Colonic mucosa (tissue), 4 donors: ENCODE measurements at places on chromosomes 3 and 15.
A peak's percentile ranks its signal among the peaks of the same experiment; 100 is the strongest.

- DNase-seq = no peak
Measured at GRCh38 chr3:49869525-49870126, at the start of gene CAMKV. Gene CAMKV, minus strand, starts transcription at chr3:49869906. Its CDS starts 7,518 bp downstream, at chr3:49862388.

- no peak for DNase-seq
Measured at GRCh38 chr3:10926256-10926810, 66.2 kb upstream of the SLC6A1 start.

GRCh38 chr15:42344763-42345162 is 14.5 kb upstream of the CAPN3 start:
- no peak for DNase-seq

GRCh38 chr15:94253742-94254141 is 22.4 kb downstream of the MCTP2 start:
- DNase-seq = no peak

GRCh38 chr3:64327100-64327804 is 102.0 kb upstream of the PRICKLE2 start:
- DNase-seq = peak; percentile 46

DNA sequence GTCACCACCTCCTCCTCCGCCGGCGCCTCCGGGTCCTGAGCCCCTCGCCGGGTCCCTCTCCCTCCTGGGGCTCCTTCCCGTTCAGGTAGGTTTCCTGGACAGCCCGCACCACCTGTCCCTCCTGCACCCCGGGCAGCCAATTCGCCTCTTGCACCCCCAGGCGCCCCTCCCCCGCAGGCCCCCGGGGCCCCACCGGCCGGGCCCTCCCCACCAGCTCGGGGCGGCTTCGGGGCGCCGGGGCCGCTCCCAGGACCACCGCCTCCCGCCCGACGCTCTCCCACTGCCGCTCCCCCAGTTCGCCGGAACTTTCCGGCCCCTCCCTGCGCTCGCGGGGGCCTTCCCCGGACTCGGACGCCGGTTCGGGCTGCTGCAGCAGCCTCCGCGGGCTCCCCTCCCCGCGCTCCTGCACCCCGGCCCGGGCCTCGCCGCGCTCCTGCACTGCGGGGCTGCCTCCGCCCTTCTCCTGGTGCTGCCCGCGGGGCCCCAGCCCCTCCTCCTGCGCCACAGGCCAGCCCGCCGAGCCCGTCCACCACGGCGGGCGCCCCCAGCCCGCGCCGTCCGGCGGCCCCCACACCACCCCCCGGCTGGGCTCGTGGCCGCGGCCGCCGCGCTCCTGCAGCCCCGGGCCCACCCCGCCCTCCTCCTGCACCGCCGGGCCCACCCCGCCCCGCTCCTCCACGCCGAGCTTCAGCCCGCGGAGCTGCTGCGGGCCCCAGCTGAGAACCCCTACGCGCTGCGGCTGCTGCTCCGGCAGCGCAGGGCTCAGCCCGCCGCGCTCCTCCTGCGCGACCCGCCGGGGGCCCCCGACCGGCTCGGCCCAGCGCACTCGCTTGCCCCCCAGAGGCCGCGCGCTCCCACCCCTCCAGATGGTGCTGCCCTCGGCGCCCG is 587 bp upstream of the TNK2 start:
- peak; percentile 36 for DNase-seq

- DNase-seq = no peak
Measured at GRCh38 chr15:64503640-64504039, 43.3 kb downstream of the ZNF609 start.

DNA sequence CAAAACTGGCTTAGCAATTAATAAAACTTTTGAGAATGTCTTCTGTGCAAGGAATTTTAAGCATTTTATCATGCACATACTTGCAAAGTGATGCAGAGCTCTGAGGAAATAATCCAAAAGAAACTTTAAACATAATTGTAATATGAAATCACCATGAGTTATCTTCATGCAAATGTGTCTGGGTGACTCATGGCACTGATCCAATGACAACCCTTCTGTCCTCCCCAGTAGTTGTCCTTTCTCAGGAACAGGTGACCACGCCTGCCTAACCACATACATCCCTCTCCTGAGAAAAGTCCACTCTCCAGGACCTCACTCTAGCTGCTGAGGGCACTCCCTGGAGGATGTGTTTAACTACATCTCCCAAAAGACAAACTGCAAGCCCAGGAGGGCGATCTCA is 530.6 kb upstream of the IL12A start:
- no peak for DNase-seq

GRCh38 chr3:73419179-73419803 is 205.4 kb downstream of the PDZRN3 start:
- DNase-seq = no peak

- no peak for DNase-seq
Measured at GRCh38 chr3:72230774-72231379, 445.9 kb upstream of the PROK2 start.

DNA sequence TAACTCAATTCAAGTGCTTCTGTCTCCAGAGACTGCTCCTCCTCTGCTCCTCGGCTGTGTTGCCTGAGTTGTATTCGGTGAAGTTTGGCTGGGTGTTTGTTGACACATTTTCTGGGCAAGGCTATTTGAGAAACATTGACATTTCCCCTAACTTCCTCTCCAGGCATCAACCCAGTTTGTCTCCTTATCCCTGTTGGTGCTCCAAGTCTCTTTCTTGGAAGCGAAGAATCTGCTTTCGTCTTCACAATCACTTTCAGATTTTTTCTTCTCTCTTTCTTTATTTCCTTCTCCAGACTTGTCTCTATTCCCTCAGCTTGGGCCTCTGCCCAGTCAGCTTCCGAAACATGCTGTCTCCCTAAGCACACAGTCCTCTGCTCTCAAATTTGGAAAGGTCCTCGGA is 84.7 kb downstream of the ETV5 start:
- no peak for DNase-seq

DNA sequence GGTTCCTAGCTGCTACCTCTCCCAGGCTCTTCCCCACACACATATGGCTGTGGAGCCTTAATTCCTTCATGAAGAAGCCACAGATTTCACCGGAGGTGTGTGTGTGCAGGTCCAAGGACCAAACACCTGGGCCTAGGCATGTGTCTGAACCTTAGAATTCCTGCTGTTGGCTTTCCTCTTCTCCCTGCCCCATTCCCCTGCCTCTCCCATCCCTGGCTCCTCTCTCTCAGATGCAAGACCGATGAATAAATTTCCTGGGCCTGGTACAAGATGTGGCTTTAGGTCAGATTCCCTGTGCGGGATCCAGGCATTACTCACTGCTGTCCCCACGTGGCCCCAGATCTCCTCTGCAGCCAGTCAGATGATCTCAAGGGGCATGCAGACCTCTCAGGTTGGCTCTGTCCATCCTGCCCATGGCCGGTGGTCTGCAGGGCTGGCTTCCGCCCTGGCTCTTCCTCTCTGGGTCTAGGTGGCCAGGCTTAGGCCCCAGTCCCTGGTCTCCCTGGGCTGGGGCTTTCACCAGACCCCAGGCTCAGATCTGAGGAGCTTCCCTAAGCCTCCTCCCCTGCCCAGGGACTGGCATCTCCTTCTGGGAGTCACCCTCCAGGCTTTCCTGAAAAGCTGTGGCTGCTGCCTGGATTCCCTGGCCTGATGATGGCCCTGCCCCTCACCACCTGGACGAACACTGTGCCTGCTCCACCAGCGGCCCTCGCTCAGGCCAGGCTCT is 20.5 kb downstream of the CCR9 start:
- DNase-seq = no peak

DNA sequence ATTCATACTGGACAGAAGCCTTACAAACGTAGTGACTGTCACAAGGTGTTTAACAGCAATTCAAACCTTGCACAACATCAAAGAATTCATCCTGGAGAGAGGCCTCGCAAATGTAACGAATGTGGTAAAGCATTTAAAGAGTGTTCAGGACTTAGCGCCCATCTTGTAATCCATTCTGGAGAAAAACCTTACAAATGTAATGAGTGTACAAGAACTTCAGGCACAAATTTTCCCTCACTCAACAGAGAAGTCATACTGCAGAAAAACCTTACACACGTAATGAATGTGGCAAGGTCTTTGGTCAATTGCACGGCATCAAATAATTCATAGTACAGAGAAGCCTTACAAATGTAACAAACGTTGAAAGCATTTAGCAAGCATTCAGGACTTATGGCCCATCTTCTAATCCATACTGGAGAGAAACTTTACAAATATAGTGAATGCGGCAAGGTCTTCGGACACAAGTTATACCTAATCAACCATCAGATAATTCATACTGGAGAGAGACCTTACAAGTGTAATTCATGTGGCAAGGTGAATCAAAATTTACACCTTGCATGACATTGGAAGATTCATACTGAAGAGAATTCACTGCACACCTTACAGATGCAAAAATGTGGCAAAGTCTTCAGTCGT is 27.5 kb downstream of the SPCS1 start:
- DNase-seq = no peak

- no peak for DNase-seq
Measured at GRCh38 chr15:45387380-45388007, 9.2 kb upstream of the GATM start.
